ENCODE measurements at places on chromosomes 12 and 14. TPM values are rescaled to one million over a fixed set of nuclear protein-coding genes. Genes with fewer than 3 reads are reported as not detected.
A peak's percentile ranks its signal among the peaks of the same experiment; 100 is the strongest.

REM2 gene
- total RNA-seq, result 3.0 TPM

DNA sequence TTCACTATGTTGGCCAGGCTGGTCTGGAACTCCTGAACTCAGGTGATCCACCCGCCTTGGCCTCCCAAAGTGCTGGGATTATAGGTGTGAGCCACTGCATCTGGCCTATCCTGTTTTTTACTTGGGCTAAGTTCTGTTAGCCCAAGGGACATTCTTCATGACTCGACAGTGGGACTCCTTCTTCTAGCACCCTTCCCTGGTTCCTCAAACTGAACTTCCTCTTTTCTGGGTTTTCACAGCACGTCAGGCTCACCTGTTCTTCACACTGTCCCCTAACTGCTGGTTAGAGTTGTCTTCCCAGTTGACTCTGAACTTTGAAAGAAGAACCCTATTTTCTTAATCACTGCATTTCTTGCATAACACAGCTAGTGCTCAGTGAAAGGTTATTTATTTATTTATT is 22.5 kb downstream of the CABP1 start:
- no peak for DNase-seq

GRCh38 chr12:119601877-119602733 is 8.5 kb downstream of the TMEM233 start:
- no peak for DNase-seq

DNA sequence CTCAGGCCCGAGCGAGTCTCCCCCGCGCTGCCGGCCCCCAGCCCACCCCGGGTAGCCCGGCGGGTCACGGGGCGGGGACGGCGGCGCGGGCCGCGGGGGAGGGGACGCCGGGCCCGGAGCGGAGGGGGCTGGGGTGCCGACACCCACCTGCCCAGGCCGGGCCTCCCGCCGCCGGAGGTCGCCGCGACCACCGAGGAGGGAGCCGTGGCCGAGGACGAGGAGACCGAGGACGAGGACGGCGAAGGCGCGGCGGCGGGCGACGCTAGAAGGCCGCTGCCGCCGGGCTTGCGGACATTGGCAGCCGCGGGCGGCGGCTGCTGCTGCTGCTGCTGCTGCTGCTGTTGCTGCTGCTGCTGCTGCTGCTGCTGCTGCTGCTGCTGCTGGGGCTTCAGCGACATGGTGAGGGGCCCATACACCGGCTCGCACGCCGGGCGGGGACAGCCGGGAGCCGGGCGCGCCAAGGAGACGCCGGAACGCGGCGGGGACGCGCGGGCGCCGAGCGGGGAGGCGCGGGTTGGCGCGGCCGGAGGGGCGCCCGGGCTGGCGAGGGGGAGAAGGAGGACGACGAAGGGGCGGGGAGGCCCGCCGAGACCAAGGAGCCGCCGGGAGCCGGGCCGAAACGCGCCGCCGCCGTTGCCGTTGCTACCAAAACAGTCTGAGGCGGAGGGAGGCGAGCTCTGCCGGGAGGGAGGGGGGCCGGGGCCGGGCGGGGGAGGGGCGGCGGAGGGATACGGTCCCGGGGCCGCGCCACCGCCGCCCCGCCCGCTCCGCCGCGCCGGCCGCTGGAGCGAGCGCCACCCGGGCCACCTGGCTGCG is at the start of gene ATXN2:
ATXN2 (minus strand) TSS at position 679 of the 816 bp plus-strand sequence; CDS start at position 398, 281 bp downstream.
- peak; percentile 41 for DNase-seq

- no peak for DNase-seq
These were observed 4.8 kb upstream of the PLEKHH1 start for GRCh38 chr14:67528276-67528675.

DNA sequence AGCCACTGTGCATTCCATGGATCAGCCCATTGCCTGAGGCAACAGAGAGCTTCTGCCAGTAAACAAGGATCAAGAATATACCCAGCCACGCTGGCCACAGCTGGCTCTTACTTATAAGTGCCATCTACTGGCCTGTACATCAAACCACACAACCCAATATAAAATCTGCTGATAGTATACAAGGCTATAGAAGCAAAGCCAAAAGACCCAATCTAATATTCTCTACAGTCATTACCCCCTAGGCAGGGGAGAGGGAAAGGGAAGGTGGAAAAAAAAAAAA is 4.4 kb upstream of the FAM186B start:
- no peak for DNase-seq

GRCh38 chr12:110200124-110200417 is 75.9 kb downstream of the IFT81 start:
- no peak for DNase-seq

- no peak for DNase-seq
These were observed 55.7 kb upstream of the RD3L start for GRCh38 chr14:103998027-103998426.

WSCD2 gene
- 1.4 TPM for total RNA-seq

- no peak for DNase-seq
These were observed 1112.7 kb downstream of the LRFN5 start for GRCh38 chr14:42719391-42719790.

DNA sequence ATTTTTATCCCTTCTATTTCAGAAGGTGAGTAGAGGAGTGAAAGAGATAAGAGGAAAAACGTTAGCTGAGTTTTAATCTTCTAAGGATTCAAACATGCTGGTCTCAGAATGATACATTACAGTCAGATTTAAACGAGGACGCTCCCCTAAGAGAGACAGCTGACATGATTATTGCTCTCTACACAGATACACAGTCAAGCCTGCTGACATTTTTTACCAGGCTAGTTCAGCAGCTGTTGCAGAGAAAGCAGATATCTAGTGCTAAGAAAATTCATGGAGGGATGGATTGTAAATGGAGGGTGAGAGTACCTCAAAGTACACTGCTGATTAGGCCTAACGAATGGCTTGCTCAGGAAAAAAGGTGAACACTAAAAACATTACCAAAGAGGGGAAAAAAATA is 31.9 kb upstream of the SOS2 start:
- DNase-seq, result no peak

DNA sequence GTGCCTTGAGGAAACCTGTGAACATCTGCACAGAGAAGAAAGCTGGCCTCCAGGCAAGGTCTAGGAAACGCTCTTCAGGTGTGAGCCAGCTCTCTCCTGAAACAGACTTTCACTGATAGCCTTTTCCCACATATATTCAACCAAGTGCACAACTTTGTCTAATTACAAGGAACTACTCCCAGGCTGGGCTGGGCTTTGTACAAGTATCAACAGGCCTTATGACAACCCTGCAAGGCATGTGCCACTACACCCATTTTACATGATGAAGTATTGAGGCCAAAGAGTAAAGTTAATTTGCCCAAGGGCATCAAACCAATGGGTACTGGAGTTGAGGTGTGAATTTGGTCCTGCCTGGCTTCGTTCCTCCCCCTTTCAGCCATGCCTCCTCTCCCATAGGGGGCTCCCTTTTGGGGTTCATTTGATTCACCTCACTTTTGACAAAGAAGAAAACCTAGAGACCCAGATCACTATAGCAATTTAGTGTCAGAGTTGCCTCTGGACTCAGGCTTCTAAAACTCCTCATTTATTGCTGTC is 2.1 kb downstream of the CSRP2 start:
- no peak for DNase-seq

- DNase-seq, result no peak
These were observed 129.5 kb downstream of the EXOC5 start for GRCh38 chr14:57139173-57139572.

All from neural crest cell (in vitro differentiated cells).